ENCODE measurements at places on chromosomes 7 and 10.

- DNase-seq = no peak
These were observed 263.1 kb downstream of the CREB5 start for GRCh38 chr7:28675429-28675828.

- DNase-seq = no peak
These were observed 167.7 kb upstream of the TCF7L2 start for GRCh38 chr10:112782200-112782907.

GRCh38 chr10:97190450-97190849, 4.7 kb upstream of the SLIT1 start:
- DNase-seq = no peak

GRCh38 chr10:102347236-102347828, 48.2 kb upstream of the NFKB2 start:
- peak; percentile 33 for DNase-seq

DNA sequence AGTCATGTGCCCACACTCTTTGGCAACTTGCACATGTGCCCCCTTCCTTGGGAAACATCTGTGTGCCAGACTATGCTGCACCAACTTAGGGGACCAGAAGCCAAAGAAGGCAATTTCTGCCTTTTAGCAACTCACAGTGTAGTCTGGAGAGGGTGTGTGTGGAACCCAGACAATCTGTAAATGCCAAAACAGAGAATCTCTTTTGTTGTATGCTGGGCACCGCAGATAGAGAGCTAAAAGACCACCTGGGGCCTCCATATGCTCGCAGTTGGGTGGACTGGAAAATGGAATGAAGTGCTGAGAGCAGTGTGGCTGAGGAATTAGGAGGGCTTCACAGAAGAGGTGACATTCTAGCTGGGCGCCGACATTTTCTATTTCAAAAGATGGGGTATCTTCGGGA, 26.4 kb downstream of the UBTD1 start:
- no peak for DNase-seq

DNA sequence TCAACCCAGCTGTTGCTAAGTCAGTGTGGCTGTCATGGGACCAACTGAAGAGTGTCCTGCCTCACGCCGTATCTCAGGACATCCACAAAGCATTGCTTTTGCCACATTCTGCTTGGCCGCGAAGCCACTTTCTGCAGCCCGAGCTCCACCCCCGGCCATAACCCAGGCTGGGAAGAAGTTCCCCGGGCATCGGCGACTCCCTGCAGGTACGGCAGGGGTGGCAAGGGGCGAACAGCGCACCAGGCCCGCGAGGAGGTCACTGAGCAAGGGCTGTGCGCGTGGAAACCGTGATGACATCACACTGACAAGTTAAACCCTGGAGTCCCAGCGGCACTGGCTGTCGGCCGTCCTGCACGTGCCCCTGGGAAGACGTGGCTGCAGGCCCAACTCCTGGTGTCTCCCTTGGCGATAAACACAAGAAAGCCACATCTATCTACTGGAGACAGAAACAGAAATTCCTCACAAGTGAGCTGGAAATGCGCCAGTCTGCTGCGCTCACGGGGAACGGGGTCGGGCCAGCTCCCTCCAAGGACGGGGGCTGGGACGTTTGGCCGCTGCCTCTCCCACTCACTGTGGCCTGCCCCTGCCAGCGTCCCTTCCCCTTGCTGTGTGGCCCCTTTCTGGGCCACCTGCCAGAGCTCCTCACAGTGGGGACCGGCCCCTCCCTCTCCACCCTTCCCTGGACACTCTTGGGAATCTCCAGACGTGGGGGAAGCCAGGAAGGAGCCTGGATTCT, 326.3 kb downstream of the DNAJB6 start:
- DNase-seq = no peak
